ENCODE measurements at places on chromosomes 6 and 20.

GRCh38 chr6:125984311-125984710 lies 2.0 kb upstream of the TRMT11 start:
- no peak for DNase-seq

DNA sequence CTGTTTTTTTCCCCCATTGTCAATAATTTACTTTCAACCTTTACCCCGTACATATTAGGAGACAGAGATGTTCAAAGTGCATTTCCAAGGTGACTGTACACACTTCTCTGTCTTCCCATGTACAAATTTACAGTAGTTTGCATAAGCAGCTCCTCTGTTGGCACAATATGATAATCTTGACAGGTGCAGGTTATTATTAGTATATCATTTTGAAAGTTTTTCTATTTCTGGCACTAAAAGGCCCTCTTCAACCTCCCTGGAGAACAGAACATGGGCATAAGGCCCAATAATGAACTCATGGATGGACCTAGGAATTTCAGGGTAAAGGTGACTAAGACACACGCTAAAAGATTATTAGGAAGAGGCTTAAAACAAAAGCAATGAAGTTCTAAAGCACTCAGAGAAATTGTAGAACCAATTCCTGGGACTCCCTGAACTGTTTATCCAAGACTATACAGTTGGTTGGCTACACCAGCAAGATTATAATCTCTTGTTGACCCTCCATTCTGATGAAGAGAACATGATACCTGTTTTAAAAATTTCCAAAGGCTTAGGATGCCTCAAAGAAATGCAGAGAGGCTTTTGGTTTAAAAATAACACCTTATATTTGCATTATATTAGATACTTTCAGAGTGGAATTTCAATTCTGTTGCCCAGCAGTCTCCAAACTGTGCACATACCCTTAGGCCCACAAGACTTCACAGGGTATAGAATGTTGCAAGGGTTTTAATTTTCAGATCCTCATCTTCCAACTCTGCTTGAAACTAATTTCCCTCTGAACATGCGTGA lies 1.1 kb downstream of the AIG1 start:
- no peak for DNase-seq

- no peak for DNase-seq
These were observed 120.4 kb upstream of the RIPOR2 start for GRCh38 chr6:25056130-25056529.

GRCh38 chr6:41049955-41050354 lies 3.0 kb upstream of the APOBEC2 start:
- no peak for DNase-seq

DNA sequence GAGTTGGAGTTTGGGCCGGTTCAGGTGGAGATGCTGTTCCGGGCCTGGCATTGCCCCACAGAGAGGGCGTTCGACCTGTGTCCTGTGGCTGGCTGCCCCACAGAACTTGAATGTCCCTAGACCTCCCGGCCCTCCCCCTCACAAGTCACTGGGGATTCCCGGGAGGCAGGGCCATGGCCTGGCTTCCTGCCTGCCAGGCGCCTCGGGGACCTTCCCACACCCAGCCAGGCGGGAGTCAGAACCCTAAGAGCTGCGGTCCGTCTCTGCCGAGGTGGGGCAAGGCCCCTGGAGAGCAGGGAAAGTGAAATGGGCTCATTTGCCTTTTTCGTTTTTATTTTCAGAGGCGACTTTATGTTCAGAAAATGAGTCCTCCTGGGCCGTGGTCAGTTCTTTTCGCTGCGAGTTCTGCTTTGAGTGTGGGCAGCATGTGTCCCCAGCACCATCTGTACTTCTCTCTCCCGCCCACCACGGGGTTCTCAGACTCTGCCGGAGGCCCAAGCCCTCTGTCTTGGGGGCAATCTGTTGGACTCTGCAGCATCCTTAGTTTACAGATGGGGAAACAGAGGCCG lies 8.5 kb downstream of the RBM38 start:
- no peak for DNase-seq

- no peak for DNase-seq
These were observed 13.2 kb upstream of the PARD6B start for GRCh38 chr20:50717974-50718761.

- no peak for DNase-seq
These were observed 378 bp upstream of the LAMA2 start for GRCh38 chr6:128882560-128882959.

GRCh38 chr20:43138061-43138770 lies 51.5 kb downstream of the PTPRT start:
- DNase-seq: no peak

DNA sequence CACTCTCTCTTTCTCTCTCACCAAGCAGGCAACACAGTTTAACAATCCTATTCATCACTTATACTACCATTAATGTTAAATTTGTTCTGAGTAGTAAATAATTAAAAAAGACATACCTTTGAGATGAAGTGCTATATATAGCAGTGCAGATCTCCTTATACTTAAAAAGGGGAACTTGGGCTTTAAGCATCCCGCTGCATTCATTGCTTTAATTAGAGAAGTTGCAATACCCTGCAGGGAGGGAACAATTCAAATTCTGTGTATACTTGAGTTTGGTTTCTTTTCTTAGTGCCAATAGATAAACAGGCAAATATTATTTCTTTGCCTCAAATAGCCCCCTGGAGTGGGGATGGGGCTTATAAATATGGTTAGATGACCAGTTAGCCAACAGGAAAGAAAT lies 10.8 kb upstream of the ZBTB24 start:
- DNase-seq: no peak

DNA sequence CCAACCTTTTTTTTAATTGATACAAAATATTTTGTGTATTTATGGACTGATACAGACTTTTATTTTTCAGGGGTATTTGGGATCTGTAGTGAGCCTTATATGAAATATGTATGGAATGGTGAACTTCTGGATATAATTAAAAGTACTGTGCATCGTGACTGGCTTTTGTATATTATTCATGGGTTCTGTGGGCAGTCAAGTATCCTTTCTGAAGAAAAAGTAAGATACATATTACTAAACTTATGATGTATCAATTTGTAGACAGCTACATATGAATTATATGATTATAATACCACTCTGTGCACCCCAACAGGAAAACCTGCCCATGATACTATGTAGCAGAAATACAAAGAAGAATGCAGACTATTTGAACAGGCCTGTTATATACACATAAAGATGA lies 47.2 kb downstream of the FIG4 start:
- no peak for DNase-seq

GRCh38 chr6:162140251-162140852 lies 587.2 kb downstream of the PRKN start:
- DNase-seq: no peak

DNA sequence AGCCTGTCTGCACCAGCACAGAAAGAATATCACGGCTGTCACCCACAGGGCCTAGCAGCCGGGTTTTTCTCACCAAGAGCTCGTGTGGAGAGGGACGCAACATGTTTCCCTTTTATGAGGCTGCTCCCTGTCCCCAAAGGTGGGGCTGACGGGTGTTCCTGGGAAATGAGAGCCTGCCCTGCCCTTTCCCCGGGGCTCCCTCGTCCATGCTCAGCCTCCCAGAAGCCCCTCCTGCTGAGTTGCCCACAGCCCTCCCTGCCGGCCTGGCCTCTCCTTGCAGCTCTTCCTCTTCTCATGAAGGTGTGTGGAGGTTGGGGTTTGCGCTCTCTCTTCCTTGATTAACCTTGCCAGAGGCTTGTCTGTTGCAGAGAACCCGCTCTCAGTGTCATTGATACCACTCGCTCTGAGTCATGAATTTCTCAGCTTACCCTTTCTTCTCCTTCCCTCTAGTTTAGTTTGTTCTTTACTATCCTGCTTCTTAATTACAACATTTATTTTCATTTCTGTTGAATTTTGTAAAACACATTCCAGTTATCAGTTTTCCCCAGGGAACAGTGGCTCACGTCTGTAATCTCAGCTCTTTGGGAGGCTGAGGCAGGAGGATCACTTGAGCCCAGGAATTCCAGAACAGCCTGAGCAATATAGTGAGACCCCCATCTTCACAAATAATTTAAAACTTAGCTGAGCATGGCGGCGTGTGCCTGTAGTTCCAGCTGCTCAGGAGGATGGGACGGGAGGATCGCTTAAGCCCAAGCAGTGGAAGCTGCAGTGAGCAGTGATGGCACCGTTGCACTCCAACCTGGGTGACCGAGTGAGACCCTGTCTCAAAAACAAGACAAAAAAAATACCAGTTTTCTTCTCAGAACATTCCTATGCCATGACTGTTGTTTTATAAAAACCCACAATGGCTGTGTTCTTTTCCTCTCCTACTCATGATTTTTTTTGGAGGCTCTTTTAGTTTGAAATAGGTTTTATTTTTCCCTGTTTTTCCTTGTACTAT lies 103.8 kb downstream of the TMEM242 start:
- no peak for DNase-seq

GRCh38 chr6:22690446-22690845 lies 121.1 kb downstream of the HDGFL1 start:
- DNase-seq: no peak

DNA sequence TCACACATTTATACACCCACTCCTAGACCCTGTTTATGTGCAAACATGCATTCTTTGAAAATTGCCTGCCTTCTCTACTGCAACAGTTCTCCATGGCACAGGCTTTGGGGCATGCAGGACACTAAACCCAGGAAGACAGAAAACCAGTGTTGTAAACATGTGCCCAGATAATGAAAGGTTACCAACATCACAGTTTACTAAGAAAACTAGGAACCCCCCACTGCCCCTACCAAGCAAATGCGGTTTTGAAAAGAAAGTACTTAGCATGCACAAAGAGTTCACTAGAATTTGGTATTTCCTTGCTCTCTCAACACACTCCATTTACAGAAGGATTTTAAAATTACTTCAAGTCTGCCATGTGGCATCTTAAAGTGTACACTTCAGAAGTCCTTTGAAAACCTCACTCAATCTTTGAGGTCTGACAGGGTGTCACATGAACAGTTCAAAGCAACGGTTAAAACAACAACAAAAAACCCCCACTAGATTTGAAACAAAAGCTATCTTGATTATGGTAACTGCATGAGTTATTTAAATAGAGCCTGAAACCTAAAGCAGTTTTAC lies 245.0 kb downstream of the GMPR start:
- no peak for DNase-seq

DNA sequence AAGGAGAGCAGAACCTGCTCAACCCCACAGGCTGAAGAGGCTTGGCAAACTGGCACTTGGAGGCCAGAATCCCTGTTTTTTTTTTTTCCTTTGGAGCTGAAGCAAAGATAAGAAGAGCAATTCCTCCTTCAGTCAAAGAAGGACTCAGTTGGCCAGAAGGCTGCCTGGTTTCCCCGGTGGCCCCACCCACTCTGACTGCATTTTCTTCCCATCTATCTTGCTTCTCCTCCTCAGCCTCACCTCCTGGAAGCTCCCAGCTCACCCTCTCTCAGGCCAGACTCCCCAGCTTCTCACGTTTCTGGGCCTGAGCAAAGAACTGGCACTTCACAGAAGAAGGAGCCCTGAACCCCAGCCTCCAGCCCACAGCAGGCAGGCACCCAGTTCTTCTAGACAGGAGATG lies 2.4 kb downstream of the LRFN2 start:
- DNase-seq: no peak

DNA sequence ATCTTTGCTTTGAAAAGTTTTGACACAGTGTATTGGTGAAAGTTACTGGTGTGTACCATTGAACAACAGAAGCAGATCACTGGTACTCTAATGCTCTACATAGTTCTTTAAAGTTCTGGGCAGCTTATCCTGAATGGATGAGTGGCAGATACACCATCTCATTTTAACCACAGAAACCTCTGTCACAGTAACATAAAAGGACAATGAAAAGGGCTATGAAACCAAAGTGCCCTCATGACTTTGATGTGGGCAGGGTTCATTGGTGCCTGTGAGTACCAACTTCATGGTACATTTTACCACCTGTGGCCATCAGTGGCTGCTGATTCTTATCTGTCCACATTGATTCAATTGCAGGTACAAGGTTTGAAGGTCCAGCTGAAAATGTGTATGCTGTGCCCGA lies 285.7 kb upstream of the PREP start:
- no peak for DNase-seq

- DNase-seq: no peak
These were observed 452.0 kb downstream of the EPHA7 start for GRCh38 chr6:92967362-92967761.

- DNase-seq: no peak
These were observed 3.4 kb downstream of the GABBR1 start for GRCh38 chr6:29629571-29629970.

DNA sequence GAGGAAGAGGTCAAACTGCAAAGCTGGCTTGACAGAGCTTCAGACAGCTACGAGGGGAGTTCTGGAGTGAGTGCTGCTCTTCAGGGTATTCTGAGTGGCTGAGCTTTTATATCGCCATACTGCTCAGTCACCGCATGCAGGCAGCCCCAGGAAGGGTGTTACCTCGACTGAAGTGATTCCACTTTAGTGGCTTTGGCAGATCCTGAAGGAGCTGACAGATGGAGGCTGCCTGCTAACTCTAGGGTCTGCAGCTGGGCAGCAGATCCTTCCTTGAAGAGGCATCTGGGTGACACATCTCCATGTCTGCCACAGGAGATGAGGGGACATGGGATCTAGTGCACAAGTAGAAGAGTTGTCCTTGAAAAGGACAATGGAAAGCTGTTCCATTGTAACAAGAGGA lies 3.7 kb upstream of the DEK start:
- DNase-seq: no peak

- DNase-seq: no peak
These were observed 14.6 kb downstream of the NRSN1 start for GRCh38 chr6:24140591-24140990.

- no peak for DNase-seq
These were observed 5.4 kb downstream of the R3HDML start for GRCh38 chr20:44342248-44342647.

DNA sequence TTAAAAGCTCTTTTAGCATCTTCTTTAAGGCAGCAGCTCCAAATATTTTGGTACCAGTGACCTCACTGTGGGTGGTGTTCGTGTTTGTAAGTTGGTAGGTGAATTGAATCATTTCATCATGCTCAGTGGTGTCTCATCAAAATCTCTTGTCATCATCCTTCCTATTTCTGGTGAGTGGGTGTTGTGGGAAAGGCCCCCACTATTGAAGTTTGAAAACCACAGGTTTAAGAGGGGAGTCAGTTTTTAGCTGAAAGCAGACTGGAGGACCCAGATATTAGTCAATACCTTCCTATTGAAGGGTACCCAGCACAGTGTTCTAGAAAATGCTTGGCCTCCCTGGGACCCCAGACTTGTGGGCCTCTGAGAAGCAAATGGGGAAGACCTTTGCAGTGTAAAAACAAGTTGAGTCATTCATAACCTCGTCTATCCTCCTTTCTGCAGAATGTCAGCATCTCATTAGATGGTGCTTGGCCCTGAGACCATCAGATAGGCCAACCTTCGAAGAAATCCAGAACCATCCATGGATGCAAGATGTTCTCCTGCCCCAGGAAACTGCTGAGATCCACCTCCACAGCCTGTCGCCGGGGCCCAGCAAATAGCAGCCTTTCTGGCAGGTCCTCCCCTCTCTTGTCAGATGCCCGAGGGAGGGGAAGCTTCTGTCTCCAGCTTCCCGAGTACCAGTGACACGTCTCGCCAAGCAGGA lies 3.7 kb downstream of the PIM1 start:
- DNase-seq: no peak

- DNase-seq: no peak
These were observed 51.4 kb upstream of the GMDS start for GRCh38 chr6:2296781-2297180.

GRCh38 chr6:148110925-148111324 lies 231.7 kb upstream of the SASH1 start:
- DNase-seq: no peak

- no peak for DNase-seq
These were observed at the start of gene NKAIN2 for GRCh38 chr6:123803504-123804013. TSS of gene NKAIN2 (plus strand) at chr6:123803865.
